ENCODE measurements at places on chromosomes 1 and 21.

GRCh38 chr1:214638997-214639396 lies 36.0 kb downstream of the CENPF start:
- peak; percentile 38 for DNase-seq

GRCh38 chr21:41800425-41801320 lies 33.8 kb upstream of the RIPK4 start:
- DNase-seq = no peak

- DNase-seq = no peak
Observed at GRCh38 chr1:244219802-244220201, 168.7 kb downstream of the ZBTB18 start.

DNA sequence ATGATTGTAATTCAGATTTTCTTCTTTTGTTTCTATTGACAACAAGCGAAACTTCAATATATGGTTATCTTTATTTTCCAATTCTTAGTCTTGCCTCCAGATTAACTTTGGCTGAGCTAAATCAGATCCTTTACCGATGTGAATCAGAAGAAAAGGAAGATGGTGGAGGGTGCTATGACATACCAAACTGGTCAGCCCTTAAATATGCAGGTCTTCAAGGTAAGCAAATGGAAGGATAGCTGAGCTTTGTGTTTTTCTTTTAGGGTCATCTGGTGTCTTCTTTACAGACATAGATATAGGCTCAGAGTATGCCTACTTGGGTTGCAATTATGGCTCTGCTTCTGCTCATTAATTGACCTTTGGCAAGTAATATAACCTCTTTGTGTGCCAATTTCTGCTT lies 37.7 kb downstream of the AGL start:
- DNase-seq = no peak

DNA sequence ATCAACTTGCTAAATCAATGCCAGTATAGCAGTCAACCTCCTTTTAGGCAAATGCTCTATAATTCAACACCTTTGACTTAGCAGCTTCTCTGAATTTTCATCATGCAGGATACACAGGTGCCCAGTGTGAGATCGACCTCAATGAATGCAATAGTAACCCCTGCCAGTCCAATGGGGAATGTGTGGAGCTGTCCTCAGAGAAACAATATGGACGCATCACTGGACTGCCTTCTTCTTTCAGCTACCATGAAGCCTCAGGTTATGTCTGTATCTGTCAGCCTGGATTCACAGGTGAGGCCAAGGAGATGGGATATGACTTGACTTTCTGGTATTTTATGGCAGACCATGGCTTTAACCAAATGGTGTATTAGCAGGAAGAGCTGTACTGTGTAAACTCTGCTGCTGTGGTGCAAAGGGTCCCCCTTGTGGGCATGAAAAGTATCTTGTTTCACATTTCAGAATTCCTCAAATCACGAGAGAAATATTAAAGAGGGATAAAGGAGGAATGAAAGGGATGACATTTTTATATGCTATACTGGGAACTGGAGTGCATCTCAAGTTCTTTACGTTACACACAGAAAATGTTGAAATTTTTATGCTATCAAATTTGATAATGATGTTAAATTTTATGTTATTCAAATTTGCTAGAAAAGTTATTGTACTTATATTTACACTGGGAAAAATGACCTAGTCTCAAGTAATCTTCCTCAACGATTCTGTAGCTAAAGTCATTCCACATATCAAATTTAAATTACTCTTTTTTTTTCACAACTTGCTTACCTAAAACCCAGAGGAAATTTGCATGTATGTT lies 88.9 kb downstream of the CRB1 start:
- DNase-seq = peak; percentile 63

DNA sequence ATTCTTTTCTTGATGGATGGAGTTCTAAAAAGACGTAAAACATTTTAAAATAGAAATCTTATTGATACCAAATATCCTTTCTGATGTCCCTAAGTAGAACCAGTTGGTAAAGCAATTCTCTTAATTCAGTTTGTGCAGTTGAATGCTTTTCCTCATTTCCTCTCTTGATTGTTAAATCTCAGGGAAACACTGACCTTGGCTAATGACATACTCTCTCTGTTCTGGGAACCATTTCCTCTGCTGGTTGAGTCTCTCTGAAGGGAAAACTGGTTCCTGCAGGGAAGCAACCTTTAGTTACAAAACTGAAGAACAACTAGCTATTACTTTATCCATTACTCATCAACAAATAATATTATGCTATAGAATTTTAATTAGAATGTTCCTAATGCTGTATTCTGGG lies 36.7 kb downstream of the HLX start:
- DNase-seq = no peak

- peak; percentile 92 for DNase-seq
Observed at GRCh38 chr1:15952317-15953258, 23.3 kb downstream of the ZBTB17 start.

- no peak for DNase-seq
Observed at GRCh38 chr1:39818482-39818881, 29.8 kb upstream of the BMP8B start.

GRCh38 chr1:166253076-166253779 lies 86.4 kb upstream of the FAM78B start:
- DNase-seq = no peak

DNA sequence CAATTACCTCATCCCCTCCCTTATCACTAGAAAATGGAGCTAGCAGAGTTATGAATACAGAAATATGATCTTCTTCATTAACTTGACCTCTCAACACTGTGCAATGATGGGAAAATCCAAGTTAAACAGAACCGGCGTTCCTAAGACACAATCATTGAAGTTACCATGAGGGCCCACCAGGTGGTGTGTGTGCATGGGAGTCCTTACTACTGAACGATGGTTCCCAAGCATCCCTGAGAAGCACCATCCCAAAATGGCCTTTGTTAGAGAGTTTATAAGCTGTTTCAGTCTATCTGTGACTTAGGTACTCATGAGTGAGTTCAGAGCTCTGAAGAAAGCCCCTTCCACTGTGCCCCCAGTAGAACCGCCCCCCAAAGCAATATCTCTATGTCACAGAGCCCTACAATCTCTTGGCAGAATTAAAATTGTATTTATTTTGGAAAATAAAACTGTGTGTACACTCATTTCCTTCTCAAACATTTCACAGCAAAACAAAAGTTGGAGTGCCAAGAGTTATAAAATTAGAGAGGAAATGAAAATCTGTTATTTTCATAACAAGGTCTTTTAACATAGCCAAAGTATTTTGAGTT lies 56.8 kb downstream of the PLD5 start:
- peak; percentile 57 for DNase-seq

DNA sequence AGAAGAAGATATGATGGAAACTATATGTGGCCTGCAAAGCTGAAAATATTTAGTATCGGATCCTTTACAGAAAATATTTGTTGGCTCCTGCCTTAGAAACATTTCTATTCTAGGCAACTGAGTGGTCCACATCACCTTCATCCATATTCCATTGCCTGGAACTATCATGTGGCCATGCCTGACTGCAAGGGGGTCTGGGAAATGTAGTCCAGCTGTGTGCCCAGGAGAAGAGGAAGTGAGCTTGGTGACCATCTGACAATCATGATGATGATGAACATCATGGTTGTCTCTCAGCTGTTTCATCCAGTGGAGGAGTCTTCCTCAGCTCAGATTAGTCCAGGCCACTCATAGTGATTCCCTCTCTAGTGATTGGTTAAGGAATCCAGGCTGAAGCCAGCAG lies 61.8 kb upstream of the IFNLR1 start:
- DNase-seq = no peak

GRCh38 chr1:153698020-153698922 lies 19.8 kb downstream of the NPR1 start:
- DNase-seq = peak; percentile 16

GRCh38 chr1:210313921-210314320 lies 14.8 kb upstream of the HHAT start:
- no peak for DNase-seq

DNA sequence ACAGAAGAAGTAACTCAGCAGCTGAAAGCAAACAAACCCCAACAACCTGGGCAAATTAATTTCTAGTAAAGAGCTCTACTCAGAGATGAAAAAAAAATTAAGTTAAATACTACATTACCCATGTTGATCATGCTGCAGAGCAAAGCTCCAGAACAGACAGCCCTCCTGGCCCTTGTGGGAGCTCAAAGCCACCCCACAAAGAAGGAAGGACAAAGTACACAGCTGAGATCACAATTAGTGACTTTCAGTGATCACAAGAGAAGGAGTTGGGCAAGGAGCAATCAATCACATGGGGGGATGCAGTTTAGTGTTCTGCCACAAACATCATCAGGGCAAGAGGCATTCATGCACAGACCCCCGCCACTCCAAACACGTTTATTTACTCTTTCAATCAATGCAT lies 114.2 kb downstream of the DAB1 start:
- no peak for DNase-seq

- DNase-seq = no peak
Observed at GRCh38 chr1:108537976-108538375, 21.9 kb upstream of the EEIG2 start.

- no peak for DNase-seq
Observed at GRCh38 chr1:58133562-58133961, 413.0 kb downstream of the OMA1 start.

DNA sequence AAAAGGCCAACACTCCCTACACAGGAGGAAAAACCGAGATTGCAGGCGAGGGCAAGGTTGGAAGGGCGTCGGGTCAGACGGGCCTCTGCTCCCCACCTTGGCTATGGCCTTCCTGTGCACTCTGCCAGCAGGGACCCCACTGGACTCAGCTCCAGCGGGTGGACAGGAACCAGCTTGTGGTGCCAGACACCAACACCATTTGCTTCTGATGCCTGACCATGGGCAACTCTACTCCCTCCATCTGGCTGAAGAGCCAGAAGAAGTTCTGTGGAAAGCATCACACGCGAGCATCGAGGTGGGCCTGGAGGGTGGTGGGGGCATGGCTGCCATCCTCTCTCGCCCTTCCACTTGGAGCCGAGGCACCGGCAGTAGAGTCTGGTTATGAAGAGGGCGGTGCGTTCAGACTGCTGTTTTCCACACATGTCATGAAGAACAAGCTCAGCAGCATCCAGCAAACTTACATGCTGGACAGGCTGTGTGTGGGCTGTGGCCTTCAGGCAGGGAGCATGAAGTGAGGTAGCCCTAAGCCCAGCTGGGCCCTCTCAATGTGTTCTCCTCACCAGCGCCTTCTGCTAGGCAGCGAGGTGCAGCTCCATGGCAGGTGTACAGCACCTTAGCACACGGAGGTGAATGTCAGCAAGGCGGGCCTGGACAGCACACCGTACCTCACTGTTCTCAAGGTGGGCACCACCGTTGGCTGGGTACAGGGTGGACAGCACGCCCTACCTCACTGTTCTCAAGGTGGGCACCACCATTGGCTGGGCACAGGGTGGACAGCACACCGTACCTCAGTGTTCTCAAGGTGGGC lies 15.6 kb upstream of the ZNF669 start:
- DNase-seq = no peak
